ENCODE measurements at places on chromosomes 3 and 15.

DNA sequence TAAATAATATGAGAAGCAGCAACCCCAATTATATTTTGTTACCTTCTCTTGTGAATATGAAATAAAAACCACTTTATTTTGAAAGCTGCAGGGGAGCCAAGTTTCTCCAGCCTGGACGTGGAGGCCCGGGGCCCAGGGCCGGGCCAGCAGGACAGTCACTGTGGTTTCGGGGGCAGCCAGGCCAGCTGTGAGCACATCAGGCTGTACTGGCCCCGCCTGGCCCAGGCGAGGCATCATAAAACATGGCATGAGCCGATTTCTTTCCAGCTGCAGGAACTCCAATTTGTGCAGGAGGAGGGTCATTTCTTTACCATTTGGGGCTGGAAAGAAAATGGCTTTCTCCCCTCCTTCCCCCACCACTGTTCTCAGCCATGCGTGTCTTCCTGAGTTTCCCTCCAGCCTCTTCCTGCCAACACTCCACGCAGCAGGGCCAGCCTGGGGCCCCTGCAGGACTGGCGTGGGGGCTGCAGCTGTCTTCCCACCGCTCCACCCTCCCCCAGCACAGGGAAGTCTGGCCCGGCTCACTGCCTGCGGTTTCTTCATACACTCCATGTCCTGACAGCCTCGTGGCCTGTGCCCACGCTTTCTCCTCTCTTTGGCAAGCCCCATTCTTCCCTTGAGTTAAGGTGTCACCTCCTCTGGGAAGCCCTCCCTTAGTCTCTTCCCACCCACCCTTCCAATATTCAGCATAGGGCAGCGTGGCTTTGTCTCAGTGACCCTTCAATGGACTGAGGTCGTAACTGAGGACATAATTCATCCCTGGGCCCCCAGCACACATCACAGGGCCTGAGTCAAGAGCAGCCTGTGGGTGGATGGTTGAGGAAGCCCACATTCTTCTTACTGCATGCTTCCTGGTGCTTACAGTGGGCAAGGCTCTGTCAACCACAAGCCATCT is 135.8 kb downstream of the CHSY1 start:
- DNase-seq = no peak

GRCh38 chr15:71715914-71716313 is 94.4 kb upstream of the NR2E3 start:
- no peak for DNase-seq

DNA sequence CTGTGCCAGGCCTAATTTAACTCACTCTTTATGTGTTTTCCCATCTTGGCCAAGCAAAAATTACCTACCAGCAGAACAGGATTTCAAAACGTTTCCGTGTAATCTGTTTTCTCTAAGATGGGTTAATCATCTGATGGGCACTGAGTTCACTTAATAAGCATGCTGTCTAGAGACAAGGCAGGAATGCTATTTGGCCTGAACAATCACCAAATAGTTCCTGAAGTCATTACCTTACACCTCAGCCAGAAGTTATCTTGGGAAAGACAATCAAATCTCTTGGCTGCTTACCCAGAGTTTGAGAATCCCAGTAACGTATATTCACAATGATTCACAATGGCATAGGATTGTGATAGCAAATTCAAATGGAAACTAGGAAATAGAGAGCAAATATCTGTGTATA is 779.1 kb downstream of the CADM2 start:
- DNase-seq = no peak

DNA sequence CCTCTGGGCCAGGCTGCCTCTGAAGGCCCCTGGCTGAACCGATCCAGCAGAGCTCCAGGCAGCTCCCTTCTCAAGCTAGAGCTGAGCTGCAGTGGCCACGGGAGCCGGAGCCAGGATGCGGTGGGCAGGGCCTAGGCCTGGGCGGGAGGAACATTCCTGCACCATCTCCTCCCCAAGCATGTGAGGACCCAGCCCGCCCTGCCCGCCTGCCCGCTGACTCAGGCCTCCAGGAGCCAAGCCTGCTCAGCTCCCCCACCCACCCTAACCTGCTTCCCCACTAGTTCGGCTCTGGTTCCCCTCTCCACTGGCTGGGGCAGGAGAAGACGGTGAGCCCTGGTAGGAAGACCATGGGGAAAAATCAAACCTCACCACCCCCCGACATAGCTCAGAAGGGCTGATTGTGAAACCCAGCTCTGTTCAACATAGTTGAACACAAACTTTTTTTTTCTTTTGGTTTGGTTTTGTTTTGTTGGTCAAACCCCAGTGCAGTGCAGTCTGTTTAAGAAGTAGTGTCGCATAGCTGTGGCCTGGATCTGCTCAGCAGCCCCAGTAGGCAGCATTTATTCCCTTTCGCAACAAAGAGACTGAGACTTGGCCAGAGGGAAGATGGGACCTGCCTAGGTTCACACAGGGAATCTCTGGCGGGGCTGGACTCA is 13.5 kb downstream of the SNX33 start:
- no peak for DNase-seq

DNA sequence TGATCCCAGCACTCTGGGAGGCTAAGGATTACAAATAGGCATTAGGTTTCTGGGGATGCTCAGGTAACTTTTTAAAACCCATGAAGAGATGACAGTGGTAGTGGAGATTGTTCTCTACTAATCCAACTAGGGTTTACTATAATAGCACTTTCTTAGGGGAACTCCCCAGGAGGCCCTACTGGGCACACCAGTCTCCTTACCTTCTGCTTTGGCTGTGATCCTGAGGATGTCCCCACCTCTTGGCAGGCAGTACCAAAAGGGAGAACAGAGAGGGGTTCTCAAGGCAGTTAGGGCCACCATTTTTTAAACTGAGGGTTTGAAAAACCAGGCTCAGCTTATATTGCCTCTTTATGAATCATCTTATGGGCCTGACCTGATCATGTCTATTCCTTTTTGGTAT is 15.0 kb upstream of the FBXL22 start:
- no peak for DNase-seq

DNA sequence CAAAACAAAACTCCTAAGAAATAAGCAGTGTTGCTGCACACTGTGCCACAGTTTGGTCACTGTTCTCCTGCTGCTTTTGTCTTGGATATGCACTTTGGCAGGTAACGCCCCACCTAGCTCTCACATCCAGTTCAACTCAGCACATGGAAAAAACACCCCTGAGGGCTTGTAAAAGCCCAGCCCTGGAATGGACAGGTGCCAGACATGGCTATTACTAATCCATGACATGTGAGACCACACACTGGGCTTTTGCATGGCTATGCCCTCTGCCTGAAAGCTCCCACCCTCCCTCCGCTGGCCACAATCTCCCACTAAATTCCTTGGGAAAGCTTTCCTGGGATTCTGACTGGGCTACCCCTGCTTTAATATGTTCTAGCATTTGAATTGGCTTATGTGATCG is 24.7 kb upstream of the ZBED2 start:
- no peak for DNase-seq

GRCh38 chr3:61451841-61452240 is 109.5 kb upstream of the PTPRG start:
- no peak for DNase-seq

DNA sequence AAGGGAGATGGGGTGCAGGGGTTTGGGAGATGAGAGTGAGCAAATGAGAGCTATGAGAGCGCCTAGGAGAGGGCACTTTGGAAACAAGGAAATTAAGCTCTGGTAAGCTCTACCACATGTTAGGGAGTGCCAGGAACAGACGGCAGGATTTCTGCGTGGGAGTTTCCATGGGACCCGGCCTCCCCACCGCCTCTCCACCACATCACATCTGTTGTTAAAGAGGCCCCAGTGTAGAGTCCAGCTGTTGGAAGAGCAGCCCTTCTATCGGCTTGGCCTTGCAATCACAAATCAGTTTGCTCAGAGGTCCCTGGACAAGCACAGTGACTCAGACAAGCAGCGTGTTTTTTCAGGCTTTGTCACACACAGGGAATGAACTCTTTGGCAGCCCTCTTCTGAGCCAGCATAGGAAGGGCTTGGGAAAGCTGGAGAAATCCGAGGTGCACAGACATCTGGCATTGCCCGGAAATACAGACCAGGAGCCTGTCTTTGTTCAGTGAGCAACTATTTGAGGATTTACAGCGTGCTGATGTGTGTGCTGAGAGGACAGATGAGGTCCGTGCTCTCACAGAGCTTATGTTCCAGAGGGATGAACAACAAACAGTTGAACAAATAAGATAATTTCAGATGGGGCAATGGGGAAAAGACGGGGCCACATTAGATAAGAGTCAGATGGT is 370.6 kb upstream of the PROK2 start:
- no peak for DNase-seq

DNA sequence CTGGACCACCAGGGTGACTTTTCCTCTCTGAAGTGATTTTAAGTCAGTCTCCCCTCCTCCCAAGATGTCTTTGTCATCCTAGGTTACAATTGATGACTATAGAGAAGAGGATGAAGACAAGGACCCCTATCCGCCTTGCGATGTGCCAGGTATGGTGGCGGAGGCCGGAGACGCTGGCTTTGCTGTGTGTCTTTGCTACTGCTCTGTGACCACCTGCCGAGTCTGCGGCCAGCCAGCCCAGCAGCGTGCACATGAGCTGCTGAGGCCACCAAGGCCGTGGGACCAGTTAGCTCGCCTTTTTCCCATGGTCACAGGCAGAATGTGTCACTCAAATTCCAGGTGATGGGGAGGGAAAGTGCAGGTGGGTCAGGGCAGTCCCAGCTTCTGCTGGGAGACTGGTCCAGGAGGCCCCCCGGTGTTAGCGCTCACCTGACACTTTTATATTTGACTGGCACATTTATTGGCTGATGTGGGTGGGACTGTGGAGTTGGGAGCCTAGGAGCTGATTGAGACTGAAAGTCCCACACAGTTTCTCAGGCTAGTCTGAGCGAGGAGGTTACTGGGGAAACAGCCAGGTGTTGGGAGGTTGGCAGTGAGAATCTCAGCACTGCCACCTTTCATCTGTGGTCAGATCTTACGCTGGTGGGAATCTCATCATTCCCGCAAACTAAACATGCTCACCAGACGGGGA is 114.1 kb downstream of the CHDH start:
- DNase-seq = no peak

GRCh38 chr3:113557374-113557773 is 25.0 kb downstream of the SIDT1 start:
- DNase-seq = no peak

DNA sequence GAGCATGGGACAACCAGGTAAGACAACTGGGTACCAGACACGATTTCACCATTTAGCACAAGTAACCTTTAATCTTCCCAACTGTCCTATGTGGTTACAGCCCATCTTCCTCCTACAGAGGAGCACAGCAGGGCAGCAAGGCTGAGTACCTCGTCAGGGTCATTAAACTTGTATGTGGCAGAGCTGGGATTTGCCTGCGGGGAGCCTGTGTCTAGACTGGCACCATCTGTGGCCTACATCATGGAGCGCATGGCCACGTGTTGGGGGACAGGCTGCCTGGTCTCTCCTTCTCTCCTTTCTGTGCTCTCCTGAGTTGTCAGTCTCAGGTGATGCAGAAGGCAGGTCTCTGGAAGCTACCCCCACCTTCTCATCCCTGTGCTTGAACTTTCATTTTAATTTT is 32.2 kb downstream of the GOLGA6A start:
- no peak for DNase-seq

GRCh38 chr3:7171493-7171892 is 310.6 kb downstream of the GRM7 start:
- DNase-seq = no peak

- no peak for DNase-seq
Measured at GRCh38 chr3:46102780-46103130, 75.5 kb upstream of the XCR1 start.

DNA sequence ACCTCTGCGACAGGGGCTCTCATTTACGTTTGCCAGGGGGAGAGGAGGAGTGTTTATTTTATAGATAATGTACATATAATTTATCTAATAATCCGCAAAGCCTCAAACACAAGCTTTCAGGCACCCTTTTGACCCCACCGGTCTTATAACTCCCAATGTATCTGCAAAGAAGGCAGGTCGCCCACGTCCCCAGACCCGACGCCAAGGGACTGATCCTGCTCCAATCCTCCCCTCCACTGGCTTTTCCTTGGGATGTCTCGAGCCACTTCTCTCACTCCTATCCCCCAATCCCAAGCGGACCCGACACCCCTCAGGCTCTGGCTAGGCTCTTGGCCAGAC is 452 bp downstream of the DCP1A start:
- no peak for DNase-seq

DNA sequence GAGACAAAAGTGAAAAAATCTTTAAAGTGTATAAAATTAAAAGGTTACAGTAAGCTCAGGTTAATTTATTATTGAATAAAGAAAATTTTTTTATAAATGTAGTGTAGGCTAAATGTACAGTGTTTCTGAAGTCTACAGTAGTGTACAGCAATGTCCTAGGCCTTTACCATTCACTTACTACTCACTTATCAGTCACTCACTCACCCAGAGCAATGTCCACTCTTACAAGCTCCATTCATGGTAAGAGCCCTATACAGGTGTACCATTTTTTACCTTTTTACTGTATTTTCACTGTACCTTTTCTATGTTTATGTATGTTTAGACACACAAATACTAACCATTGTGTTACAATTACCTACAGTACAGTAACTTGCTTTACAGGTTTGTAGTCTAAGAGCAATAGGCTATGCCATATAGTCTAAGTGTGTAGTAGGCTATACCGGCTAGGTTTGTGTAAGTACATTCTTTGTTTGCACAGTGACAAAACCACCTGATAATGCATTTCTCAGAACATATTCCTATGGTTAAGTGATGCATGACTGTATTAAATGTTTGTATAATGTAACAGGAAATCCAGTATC is 38.1 kb upstream of the NECTIN3 start:
- no peak for DNase-seq

DNA sequence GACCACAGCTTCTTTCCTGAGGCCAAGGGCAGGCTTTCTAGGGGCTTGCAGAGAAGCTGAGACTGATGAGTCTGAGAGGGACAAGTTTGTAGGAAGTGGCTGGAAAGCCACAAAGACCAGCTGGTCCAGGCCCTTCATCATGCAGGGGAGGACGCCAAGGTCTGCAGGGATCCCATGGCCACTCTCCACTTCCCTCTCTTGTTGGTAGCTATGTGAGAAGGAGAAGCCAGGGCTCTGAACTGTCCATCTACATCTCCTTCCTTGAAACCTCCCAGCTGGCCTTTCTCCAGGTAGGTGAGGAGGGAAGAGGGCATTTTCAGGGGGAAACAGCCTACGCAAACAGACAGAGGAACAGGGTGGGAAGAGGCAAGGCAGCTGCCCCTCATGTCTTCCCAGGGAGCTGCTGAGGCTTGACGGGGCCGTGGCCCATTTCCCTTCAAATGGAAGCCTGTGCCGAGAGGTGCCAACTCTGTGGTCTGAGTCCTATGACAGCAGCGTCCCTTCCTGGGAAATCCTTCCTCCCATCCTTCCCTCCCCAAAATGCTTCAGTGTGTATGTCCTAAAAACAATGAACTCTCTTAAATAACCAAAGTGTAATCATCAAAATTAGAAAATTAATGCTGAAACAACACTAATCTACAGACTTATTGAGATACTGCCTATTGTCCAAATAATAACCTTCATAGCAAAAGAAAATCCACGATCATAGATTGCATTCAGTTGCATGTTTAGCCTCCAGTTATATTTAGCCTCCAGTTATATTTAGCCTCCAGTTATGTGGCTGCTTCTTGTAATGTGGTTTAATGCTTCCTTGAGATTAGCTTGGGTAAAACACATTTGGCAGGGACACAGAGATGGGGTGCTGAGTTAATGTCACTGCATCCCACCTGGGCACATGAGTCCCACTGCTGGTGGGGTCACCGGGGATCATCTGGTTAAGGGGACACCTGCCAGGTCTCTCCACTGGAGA is 36.0 kb downstream of the GNB5 start:
- no peak for DNase-seq

All from stimulated activated CD8-positive, alpha-beta memory T cell treated with anti-CD3 and anti-CD28 coated beads, Interleukin-4, amount 100 ng/mL, for 4 hours (primary cell).